ENCODE measurements at places on chromosomes 7 and 10.

DNA sequence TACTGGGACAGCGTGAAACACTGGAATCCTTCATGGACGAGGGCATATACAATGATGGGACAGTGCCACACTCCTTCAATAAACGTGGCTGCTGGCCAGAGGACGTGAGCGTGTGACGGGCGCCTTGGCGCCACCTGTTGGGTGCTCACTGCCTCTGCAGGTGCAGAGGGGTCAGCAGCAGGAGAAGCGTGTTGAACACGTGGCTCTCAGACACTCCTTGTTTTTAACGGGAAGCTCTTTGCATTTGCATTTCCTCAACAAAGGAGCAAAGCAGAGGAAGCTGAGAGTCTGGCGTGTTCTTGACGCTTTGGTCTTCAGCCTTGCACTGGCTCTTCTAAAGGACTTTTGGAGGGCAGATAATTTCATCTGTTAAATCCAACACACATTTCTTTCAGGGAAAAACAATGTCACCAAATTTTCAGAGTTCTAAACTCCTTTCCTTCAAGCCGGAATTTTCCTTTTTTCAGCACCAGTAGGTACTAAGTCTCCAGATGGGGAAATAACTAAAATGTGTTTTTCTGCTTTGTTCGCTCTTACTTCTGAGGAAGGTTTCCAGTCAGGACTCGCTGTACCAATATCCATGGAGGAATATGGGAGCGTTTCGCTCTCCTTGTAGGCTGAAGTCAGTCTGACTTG is 2.9 kb upstream of the GET4 start:
- DNase-seq: peak; percentile 57

GRCh38 chr10:36188080-36188453 is 546.0 kb upstream of the FZD8 start:
- DNase-seq: peak; percentile 11

- DNase-seq: no peak
Measured at GRCh38 chr10:65566906-65567305, 1358.9 kb upstream of the LRRTM3 start.

- DNase-seq: no peak
Measured at GRCh38 chr7:117472335-117472734, 7.5 kb upstream of the CFTR start.

- DNase-seq: no peak
Measured at GRCh38 chr10:120789303-120790203, 61.6 kb upstream of the WDR11 start.

DNA sequence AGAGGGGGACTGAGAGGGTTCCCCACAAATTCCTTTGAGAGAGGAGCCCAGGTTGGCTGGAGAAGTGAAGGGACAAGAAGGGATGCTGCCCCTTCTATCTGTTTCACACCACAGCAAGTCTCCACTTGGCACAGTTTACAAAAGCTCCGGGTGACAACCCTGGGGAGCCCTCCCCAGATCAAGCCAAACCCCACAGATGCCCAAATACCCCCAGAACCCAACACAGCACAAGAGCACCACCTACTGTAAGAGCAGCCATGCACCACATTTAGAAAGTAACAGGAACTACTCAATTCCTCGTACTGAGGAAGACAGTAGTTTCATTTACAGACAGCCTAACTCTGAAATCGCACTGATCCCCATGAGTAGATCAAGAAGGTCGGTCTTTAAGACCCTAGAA is 67.8 kb upstream of the ATP6V0A4 start:
- DNase-seq: no peak

DNA sequence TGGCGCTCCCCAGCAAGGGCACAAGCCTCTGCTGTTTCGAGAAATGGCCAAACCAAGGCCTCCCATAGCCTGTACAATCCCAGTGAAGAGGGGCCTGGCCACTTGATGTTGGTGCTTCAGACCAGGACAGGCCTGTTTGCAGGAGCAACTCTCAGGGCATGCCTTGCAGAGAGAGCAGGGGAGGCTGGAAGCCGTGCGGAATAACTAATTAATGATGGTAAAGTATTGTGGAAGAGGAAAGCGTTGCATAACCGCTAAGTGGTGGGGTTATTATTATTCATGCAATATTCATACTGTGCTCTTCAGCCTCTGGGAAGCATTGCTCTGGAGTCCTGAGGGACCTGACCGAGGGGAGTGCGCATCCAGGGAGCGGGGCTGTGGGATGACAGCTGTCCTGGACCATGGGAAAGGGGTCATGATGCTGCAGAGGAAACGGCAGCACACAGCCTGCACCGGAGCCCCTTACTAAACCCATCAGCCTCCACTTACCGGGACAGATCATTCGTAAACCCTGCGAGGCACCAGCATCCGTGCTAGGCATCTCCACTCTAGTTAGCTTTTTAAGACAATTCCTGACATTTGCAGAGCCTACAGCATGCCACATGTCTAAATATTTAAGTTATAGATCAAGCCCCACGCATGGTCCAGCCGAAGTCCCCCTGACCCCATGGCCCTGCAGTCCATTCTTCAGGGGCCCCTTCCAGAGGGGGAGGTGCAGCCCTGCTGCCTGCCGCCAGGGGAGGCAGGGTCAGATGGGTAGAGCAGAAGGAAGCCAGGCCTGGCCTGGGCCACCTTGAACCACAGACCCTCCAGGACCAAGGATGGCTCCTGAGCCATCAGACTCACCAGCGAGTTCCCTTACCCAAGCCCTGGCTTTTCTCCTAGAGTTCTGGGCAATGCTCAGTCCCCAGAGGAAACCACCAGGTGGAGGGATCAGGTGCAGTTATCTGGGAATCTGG is 11.6 kb downstream of the TMEM273 start:
- no peak for DNase-seq

DNA sequence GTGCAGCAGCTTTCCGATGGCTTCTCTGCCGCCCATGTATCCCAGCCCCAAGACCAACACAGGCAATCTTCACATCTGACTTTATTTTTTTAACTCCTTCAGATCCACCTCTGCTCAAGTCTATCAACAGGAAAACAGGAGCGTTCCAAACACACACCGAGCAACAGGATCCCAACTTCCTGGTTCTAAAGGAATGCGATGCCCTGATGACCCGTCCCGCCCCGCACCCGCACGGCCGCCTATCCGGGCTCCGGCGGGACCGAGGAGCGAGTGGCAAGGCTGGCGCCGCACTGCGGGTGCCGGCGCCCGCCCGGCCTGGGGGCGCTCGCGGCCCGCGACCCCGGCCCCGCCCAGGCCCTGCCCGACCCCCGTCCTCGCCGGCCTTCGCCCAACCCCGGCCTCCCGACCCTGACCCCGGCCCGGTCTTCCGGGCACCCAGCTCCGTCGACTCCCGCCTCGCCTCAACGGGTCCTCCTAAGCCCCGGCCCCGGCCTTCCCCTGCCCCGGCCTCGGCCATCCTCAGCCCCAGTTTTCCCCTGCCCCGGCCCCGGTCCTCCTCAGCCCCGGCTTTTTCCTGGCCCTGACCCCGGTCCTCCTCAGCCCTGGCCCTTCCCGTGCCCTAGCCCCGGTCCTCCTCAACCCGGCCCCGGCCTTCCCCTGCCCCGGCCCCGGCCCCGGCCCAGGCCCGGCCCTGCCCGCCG is 730 bp downstream of the LARP4B start:
- peak; percentile 22 for DNase-seq

GRCh38 chr7:112366886-112367285 is 83.4 kb upstream of the IFRD1 start:
- no peak for DNase-seq

DNA sequence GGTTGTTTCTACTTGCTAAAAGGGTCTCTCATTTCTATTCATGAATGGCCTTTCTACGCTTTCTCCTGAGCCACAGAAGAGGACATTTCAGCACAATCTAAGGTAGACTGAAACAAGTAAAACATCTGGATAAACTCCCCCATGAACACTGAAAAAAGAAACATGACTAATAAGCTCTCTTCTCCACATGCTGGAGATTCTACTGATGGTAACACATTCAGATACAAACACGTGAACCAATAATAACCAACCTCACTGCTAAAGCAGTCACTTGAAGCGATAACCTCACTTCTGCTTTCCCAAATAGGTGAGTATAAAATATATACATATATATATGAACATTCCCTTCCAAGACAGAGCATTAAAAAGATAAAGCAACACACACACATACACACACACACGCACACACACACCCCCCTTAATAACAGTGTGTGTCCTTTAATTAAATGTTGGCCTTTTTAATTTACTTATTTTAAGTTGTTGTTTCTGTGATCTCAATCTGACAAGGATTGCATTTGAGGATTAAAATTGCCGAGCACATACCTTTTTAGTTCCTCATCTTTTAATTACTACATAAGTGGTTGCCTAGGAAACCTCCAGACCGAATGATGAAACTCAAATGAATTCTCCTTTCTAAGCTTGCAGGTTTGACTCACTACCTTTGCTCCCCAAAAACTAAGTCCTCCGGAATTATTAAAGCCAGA is 292.4 kb upstream of the KLF14 start:
- DNase-seq: peak; percentile 72

DNA sequence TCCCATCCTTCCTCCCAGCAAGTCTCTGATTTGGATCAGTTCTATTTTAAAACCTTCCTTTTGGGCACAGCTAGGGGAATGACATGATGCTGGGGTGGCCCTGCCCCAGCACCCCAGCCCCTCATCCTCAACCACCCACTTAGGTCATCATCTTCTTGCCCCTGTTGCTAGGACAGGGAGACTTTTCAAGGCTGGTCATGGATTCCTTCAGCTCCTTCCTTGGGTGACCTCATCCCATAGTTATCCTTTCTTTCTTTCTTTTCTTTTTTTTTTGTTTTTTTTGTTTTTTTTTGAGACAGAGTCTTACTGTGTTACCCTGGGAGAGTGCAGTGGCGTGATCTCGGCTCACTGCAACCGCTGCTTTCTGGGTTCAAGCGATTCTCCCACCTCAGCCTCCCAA is 127.2 kb downstream of the WDFY4 start:
- DNase-seq: peak; percentile 10

DNA sequence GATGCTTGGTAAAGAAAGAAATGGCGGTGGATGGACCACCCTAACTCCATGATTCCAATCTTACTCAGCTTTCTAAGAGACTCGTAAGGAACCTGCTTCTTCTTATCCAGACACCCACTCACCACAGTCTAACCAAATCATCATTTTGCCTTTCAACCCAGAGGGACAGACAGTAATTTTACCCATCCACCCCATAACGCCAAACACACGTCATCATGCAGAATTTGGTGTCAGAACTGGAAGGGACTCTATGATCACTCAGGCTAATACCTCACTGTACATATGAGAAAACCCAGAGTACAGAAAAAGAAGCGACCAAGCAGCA is 388 bp downstream of the ECD start:
- DNase-seq: peak; percentile 23

DNA sequence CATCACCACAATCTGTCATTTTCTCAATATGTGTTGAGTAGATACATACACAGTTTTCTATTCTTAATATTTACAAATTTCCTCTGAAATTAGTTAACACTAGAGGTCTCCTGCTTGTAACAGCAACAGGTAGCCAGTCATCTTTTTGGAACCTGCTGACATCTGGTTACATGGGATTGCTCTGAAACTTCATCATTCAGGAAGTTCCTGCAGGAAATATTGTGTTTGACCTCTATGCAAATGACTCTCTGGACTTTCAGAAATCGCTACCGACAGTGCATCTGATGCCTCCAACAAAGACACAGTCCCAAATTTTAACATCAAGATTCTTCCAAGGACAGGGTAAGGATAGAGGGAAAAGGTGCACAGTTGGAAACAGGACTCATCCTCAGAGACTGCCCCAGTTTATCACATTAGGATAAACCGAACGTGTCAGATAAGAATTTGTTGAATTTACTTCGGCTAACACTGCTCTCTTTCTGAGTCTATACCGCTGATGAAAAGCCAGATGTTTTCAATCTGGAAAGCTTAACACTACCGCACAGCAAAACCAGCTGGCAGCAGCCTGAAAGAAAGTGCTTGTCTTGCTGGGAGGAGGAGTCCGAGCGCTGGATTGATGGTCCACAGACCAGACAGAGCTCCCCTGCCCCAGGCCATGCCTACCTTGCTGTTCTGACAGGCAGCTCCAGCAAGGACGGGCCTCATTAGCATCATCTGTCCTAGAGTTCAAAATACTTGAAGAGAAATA is 633.4 kb downstream of the PARD3 start:
- DNase-seq: peak; percentile 21

DNA sequence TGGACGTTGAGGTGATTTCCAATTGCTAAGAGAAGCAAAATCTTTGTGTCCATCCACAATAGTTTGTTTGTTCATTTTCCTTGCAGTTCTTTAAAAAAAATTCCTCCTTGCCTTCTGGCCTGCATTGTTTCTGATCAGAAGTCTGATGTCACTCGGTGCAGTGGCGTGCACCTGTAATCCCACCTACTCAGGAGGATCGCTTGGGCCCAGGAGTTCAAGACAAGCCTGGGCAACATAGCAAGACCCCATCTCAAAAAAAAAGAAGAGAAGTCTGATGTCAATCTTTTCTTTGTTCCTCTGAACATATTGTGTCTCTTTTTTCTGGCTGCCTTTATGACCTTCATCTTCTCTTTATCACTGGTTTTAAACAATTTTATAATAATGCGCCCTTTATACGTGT is 13.5 kb upstream of the OCM start:
- DNase-seq: no peak

GRCh38 chr7:36098096-36098495 is 55.0 kb upstream of the EEPD1 start:
- DNase-seq: no peak

GRCh38 chr10:10279906-10280305 is 737.8 kb upstream of the CELF2 start:
- DNase-seq: peak; percentile 14

DNA sequence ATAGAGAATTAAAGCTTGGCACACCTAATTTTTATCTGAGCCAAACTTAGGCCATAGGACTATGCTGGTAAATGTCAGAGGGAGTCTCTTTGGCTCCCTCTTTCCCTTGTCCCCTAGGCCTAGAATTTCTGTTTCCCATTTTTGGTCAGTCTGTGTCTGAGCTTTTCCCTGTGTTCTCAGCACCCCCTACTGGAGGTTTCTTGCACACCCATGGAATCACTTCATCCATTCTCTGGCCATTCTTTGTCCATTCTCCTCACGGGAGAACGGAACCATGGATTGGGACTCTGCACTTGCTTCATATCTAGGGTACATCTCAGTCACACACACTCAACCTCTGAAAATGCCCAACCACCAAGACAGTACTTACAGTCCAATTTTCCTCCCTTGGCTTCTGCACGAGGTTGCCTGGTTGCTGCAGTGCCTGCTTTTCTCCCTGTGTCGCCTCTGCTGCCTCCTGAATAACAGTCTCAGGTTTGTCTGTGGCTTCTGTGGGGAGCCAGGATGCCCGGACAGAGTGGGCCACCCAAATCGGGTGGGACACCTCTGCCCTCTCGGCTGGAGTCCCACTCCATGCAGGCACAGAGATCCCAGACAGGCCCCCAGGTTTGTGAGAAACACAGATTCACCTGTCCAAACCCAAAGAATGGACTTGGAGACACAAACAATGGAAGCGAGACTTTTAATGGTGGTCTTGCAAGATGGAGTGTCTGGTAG is 35.1 kb upstream of the DNAH11 start:
- DNase-seq: peak; percentile 15

GRCh38 chr10:8310930-8311329 is 256.4 kb downstream of the GATA3 start:
- DNase-seq: no peak

GRCh38 chr7:34756025-34756437 is 98.0 kb downstream of the NPSR1 start:
- DNase-seq: no peak
